ENCODE measurements at places on chromosomes 5 and 9.

DNA sequence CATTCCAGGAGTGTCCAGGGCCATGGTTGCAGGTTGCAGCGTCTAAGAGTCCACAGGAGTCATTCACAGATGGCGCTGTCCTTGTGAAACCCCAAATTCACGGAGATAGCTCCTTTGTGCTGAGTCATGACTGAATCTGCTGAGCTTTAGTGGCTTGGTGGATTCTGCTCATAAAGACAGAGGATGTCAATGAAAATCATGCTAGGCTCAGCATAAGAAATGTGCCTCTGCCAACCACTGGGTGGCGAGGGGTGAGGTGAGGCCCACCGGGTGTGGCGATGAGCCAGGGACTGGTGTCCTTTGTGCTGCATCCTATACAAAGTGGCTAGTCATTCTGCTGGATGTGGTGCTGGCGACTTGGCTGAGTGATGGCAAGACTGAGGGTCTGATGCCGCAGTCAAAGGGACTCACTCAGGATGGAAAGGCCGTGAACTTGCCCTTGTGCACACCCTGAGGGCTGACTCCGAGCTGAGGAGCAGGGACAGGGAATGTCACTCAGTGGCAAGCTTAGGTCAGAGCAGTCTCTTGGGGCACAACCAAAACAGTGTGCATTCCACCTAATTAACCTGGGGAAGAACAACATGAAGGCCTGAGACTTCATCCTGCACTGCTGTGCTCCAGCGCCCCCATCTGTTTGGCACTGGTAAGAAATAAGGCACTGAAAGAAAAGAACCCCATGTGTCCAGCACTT, 71.5 kb downstream of the DAP start:
- no peak for DNase-seq

- no peak for DNase-seq
Observed at GRCh38 chr9:126401107-126401506, 74.5 kb downstream of the MVB12B start.

- no peak for DNase-seq
Observed at GRCh38 chr5:111069839-111070238, 1.7 kb upstream of the TSLP start.

DNA sequence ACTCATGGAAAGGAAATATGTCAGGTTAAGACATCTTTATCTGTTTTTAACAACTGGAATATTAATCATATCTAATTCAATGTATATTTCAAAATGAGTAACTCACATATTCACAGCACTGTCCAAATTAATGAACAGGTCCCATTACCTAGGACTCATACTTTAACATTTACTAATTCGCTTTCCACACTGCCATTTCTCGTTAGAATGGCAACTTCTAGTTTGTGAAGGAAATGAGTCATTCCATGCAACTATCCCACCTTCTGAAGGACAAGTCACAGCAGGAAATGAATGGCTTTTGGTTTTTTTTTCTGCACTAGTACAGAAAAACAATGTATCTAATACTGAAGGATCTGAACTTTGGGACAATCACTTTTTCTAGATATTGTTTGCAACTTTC, 24.6 kb upstream of the IFNK start:
- no peak for DNase-seq

DNA sequence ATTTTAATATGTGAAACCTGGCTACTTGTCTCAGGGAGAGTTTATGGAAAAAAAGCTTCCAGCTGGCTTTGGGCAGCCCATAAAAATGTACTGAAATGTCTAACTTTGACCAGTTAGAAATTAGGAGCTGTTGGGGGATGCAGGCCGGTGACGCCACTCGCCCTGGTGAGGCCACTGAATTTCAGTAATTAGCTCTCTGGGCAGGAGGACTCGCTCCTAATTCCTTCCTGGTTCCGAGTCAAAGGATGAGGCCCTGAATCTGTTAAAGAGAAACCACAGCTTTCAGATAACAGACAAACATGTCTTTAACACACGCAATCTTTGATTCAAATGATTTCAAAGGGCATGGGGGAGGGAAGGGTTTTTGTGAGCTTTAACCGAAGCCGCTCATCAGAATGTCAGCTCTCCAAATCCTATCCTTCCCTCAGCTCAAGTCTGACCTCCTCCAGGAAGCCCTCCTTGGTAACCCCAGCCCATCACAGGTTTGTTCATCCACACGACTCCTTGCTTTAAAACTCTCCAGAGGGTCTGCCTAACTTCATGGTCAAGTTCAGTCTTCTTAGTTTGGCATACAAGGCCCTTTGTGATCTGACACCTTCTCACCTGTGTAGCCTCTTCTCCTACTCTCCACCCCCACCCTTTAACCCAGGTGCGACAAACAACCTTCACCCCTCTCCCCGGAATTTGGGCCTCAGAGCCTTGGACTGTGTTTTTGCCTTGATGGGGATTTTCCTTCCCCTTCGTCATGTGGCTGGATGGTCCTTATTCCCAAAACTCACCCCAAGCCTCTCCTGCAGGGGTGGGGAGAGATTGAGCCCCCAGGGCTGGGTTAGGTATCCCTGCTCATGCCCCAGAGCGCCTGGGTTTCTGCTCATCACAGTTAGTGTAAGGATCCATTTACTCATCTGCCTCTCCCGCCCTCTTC, 13.6 kb upstream of the PHF19 start:
- no peak for DNase-seq

GRCh38 chr5:149600932-149601331, 19.6 kb downstream of the ARHGEF37 start:
- DNase-seq, result no peak

GRCh38 chr9:71562140-71562539, 206.2 kb downstream of the CEMIP2 start:
- no peak for DNase-seq

DNA sequence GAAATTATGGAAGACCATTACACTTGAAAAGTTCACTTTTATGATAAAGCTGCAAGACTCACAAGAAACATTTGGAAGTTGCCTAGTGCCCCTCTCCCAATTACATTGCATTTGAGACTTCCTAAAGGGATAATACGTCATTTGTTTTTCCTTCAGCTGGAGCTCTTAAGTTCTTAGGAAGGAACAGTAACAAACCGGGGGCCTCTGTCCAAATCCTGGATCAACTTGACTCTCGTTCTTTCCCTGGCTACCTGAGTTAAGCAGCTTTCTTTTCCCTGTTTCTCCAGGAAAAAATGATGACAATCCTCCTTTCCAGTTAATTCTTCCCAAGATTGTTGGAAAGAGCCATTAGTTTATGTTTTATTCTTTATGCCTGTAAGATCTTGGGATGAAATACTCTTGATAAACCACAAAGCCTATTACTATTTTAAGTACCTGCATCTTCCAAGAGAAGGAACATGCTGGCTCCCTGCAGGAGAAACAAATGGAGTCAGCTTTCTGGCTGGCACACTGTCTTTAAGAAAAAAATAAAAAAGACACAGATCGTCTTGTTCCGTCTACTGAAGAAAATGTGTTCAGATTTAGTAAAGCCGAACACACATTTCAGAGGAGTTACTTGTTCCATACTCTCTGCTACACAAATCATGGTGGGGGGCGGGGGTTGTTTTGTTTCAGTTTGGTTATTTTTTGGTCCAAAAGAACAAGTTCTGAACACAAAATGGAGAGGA, 297.9 kb downstream of the EFNA5 start:
- DNase-seq, result no peak

GRCh38 chr9:14405176-14405706, 91.3 kb upstream of the NFIB start:
- DNase-seq, result no peak
